ENCODE measurements at places on chromosomes 5 and 9.

GRCh38 chr9:12812710-12813109 lies 37.9 kb downstream of the LURAP1L start:
- no peak for DNase-seq

DNA sequence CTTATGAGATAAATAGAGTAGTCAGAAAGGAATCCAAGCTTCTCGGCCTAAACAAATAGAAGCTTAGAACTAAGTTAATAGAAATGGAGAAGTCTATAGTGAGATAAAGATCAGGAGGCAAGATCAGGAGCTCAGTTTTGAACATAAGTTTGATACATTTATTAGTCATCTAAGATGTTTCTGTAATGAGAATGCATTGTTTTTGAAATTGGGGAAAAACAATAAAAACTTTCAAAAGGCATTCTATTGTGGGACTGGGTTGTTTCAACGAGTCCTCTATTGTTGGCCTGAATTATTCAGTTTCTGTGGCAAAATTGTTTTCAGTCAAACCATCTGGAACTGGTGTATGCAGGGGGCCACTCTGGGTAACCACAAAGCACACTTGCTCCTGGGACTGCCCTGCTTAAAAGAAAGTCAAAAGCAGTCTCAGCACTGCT lies 181.0 kb upstream of the CLINT1 start:
- DNase-seq, result no peak

DNA sequence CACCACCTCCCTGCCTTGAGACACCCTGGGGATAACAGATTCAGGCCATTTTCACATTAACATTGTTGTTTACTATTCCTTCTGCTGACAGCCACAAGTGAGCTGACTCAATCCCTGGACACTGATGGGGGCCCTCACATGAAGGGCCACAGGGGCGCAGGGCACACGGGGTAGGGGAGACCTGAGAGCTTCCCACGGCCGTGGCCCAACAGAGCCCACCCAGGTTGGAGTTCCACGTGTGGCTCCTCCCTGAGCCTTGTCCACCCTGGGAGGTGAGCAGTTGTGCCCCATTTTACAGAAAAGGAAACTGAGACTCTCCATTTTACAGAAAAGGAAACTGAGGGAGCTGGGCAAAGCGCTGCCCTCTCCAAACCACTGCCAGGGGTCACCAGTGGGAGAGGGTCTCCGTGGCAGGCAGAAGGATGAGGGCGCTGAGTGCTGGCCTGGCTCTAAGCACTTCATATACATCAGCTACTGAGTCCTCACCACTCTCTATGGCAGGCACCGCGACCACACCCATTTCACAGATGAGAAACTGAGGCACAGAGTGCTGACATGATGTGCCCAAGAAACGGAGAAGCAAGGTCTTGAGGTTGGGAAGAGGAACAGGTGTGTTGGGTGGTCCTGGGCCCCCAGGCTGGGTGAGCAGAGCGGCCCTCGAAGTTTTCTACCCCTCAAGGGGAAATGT lies 2.3 kb downstream of the NINJ1 start:
- no peak for DNase-seq

DNA sequence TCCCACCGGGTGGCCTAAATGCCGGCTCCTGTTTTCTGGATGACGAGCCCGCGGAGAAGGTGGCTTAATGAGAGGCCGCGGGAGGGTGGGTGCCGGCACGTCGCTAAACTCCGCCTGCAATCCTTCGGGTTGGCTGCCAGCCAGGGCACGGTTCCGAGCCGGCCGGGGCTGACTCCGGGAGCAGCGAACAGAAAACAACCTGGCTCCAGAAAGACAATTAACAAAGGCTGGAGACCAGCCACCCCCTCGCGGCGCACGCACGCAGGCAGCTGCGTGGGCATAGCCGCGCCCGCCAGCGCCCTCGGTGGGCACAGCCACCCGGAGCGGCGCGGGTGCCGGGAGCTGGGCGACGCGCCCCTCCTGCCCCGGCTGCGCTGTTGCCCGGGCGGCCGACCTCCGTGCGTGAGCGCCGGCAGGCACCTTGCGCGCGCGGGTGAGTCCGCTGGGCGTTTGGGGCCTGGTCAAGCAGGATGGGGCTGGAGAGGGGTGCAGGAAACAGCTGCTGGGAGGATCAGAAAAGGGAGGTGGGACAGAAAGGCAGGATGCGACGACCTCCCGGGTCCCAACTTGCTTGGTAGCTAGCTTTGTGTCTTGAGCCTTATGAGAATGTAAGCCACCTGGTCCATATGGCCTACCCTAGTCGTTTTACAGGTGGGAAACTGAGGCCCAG lies at the start of gene ARHGEF37:
ARHGEF37 (plus strand) TSS at position 307 of the 670 bp plus-strand sequence. CDS start 16,272 bp downstream, outside the sequence.
- DNase-seq, result no peak

GRCh38 chr9:93206576-93207155 lies 22.7 kb downstream of the WNK2 start:
- DNase-seq, result no peak

DNA sequence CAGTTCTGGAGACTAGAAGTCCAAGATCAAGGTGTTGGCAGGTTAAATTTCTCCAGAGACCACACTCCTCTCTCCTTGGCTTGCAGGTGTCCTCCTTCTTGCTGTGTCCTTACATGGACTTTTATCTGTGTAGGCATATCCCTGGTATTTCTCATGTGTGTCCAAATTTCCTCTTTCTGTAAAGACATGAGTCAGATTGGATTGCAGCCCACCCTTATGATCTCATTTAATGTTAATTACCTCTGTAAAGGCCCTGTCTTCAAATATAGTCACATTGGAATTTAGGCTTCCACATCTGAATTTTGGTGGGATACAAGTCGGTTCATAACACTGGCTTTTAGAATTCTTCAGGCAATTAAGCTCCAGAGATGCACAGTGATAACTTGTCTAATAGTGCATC lies 322.2 kb upstream of the GRIA1 start:
- DNase-seq, result no peak

- DNase-seq, result peak; percentile 59
These were observed 281.3 kb downstream of the ARRDC3 start for GRCh38 chr5:91101600-91102379.

DNA sequence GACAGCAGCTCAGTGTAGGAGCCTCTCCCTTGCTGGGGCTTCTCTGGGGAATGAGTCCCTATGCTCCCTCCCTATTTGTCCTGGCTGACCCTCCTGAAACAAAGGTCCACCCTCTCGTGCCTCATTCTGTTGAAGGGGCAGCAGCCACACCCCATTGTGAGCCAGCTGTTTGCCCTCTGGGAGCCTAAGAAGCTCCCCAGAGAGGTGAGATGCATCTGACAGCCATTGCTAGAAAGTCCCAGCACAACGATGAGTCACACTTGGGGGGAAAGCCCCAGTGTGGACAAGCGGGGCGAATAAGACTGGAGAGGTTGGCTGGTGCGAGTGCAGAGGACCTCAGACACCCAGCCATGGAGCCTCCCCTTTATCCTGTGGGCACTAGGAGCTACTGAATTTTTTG lies 101.4 kb downstream of the PPARGC1B start:
- DNase-seq, result no peak

DNA sequence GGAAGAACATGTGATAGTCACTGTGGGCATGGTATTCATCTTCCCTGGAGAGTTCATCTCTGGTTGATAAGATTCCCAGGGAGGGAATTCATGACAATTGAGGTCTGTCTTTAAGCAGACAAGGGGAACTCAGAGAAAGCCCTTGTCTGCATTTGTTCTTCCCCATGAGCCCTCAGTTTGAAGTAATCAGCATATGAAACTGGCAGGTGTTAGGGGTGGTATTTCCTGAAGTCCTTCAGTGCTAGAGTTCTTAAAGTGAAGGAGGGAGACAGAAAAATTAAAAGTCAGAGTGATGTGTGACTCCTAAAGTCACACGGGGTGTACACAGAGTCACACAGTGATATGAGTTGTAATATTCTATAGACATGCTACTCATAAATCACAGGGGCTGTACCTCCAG lies 60.6 kb upstream of the SYK start:
- no peak for DNase-seq

DNA sequence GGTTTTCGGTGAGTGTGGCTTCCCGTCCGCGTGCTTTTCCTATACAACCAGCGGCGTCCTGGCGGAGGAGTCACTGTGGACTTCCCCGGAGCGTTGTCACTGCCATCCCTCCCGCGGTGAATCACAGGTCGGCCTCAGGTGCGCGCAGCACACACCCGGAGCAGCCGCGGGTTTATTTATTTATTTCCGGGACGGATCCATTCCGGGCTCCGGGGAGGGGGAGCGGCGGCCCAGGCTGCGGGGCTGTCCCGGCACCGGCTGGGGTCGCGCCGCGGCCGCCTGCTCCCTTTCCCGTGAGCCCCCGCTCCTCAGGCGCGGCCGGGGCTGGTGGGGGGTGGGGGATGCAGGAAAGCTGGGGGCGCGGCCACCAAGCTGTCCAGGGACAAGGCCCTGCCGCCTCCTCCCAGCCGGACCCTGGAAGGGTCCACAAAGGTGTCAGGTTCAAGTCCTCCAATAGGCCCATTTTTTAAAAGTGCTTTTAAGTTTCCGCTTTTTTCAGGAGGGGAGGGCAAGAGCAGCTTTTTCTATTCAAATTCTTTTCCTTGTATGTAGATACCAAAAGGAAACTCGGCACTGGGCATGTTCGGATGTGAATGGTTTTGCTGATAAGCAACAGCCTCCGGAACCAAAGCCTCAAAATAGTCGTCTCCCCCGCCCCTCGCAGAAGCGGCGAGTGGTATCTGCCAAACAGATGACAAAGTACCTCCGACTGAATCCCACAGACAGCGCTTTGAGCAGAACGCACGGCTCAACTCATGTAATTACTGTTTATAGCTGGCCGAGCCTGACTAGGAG lies 192.5 kb downstream of the CD180 start:
- DNase-seq, result peak; percentile 73

DNA sequence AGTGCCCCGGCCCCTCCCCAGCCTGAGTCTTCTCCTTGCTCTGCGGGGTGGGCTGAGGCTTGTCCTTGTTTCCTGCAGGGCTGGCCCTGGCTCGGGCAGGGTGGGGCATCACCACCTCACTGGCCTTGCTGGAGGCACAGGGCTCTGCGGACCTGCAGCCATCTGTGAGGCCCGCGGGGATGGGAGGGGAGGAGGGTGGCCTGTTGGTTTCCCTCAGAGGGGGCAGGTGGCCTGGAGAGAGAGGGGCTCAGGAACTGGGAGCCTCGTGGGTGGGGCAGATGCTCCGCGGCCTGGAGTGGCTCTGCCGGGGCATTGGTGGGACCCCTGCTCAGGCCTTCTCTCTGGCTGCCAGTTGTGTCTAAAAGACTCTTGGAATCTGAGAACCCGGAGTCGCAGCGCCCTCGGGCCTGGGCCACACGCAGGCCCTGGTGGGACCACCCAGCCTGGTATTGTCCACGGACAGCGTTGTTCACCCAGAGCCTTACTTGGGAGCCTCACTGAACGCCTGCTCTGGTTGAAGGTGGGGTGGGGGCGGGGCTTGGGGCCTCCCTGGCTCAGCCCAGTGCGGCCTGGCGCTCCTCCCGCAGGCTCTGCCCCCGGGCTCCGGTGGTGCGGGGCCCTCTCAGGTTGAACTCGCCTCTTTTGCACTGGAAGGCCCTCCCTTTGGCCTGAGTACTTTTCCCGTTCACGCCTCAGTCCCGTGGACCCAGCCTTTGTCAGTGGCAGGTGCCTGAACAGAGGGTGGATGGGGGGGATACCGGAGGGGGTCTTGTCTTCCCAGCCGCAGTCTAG lies 111.3 kb downstream of the RXRA start:
- no peak for DNase-seq

DNA sequence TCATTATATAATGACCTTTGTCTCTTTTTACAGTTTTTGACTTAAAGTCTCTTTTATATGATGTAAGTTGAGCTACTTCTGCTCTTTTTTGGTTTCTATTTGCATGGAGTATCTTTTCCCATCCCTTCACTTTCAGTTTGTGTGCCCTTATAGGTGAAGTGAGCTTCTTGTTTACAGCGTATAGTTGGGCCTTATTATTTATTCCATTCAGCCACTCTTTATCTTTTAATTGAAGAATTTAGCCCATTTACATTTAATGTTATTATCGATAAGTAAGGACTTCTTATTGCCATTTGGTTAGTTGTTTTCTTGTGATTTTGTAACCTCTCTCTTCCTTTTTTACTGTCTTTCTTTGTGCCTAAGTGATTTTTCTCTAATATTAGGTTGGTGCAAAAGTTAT lies 117.3 kb downstream of the ADAMTSL1 start:
- DNase-seq, result no peak

GRCh38 chr5:109676920-109677319 lies 12.8 kb upstream of the MAN2A1 start:
- DNase-seq, result no peak

GRCh38 chr5:142618130-142618523 lies 67.8 kb downstream of the FGF1 start:
- no peak for DNase-seq

- no peak for DNase-seq
These were observed 62.9 kb downstream of the DENND1A start for GRCh38 chr9:123867034-123867433.

- DNase-seq, result no peak
These were observed 182.4 kb downstream of the RGS3 start for GRCh38 chr9:113645978-113646253.

GRCh38 chr9:131432597-131433301 lies 38.9 kb downstream of the PRRC2B start:
- DNase-seq, result no peak

- DNase-seq, result no peak
These were observed 662.9 kb upstream of the ZNF608 start for GRCh38 chr5:125409234-125409860.

DNA sequence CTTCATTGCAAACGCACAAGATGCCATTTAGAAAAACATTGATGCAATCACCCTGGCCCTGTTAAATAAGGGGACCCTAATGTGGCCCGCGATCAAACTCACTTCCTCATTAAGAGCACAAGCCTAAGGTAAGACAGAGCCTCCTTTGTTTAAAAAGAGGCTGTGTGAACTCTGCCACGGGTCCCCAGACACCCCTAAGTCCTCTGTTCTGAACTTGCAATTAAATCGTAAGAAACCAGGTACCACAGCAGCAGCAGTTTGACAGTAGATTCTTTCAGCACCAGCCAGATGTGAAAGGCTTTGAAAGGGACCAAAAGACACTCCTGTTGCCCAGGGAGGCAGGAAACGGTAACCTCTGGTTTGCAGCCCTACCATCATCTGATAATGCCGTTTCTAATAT lies 346.3 kb downstream of the TMEM167A start:
- DNase-seq, result no peak

DNA sequence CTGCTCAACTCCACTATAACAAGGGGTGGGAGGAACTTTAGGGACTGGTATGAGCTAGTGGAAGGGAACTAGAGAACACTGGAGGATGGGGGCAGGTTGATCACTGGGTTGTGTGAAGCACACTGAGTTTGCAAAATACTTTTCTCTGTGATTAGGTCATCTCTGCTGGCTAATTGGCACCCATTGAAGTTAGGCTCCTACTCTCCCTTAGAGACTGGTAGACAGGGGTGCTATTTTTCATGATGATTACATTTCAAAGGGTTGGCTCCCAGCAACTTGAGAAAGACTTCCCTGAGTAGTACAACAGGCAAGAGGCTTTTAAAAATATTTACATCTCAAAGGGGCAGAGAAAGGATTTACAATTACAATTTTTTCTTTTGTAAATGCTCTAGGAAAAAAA lies 50.4 kb upstream of the MTAP start:
- DNase-seq, result no peak

DNA sequence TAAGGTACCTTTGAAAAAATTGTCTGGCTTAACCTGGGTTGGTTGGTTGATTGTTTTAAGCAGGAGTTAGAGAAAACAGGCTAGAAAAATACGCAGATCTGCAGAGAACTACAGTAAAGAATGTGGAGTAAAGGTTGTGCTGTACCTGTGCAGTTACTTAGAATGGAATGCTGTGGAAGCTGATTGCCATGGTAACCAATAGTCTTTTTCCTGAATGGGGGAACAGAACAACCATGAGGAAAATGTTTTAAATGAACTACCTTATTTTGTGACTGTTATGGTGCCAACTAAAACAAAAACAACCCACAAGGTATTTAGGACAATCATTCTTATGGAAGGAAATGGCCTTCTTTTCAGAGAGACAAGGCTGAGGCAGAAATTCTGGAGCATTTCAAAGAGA lies 4.8 kb upstream of the HOMER1 start:
- peak; percentile 38 for DNase-seq

- no peak for DNase-seq
These were observed 8.5 kb upstream of the RALGPS1 start for GRCh38 chr9:126906091-126906490.
